Naive thymus-derived CD4-positive, alpha-beta T cell (primary cell): ENCODE measurements at places on chromosomes 6 and 20.

DNA sequence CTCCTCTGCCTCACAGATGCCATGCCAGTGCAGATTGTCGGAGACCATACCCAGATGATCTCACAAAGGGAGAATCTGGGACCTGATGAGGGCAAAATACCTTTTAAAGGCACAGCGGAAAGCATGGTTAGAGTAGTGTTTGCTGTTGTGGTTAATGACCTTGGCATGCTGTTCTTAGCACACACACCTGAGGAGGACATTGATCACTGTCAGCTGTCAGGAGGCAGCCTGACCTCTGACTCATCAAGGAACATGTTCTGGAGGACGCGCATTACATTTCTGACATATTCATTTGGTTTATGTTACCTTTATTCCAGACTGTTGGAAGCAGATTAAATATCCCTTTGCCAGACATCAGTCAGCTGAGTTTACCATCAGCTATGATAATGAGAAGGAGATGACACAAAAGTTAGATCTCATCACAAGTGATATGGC lies 57.1 kb downstream of the GOPC start:
- no peak for DNase-seq

DNA sequence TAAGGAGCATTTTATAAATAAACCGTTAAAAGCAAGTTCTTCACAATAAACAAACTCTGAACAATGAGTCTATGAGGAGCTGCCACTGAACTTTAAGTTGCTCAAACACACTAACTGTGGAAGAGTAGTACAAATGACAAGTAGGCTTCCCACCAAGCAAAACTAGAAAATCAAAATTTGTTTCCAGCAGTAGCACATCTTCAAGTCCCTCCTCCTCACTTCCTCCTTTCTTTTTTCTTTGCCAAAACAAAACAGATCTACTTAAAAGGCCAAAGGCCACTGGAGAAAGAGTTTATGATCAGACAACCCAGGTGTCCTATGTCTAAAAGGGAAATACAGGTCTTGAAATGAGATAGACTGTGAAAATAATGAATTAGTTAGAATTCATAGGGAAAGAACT lies 17.1 kb upstream of the FAM135A start:
- DNase-seq: no peak

DNA sequence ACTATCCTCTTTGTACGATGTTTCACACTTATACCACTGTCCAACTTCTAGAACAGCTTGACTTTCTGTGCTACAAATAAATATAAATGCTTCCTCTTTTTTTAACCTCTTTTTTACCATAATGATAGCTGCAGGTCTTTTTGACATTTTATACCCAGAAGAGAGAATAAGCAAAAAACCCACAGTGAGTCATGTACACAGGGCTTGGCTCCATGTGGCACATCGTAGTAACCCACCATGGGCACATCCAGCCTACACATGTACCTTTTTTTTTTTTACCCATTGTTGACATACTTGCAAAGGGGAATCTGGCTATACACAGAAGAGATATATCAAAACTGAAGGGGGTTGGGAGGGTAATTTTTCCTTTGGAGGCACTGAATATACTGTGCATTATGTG lies 59.5 kb upstream of the RSPO3 start:
- no peak for DNase-seq

- no peak for DNase-seq
These were observed 68.5 kb downstream of the FOXC1 start for GRCh38 chr6:1678201-1678600.

GRCh38 chr20:22819112-22819511 lies 216.0 kb upstream of the SSTR4 start:
- no peak for DNase-seq
